Glomerular endothelial cell (primary cell): ENCODE measurements at places on chromosomes 11 and 22. TPM values are rescaled to one million over a fixed set of nuclear protein-coding genes. Genes with fewer than 3 reads are reported as not detected.

GRCh38 chr11:12161137-12161536 is 50.7 kb downstream of the MICAL2 start:
- no peak for DNase-seq

DNA sequence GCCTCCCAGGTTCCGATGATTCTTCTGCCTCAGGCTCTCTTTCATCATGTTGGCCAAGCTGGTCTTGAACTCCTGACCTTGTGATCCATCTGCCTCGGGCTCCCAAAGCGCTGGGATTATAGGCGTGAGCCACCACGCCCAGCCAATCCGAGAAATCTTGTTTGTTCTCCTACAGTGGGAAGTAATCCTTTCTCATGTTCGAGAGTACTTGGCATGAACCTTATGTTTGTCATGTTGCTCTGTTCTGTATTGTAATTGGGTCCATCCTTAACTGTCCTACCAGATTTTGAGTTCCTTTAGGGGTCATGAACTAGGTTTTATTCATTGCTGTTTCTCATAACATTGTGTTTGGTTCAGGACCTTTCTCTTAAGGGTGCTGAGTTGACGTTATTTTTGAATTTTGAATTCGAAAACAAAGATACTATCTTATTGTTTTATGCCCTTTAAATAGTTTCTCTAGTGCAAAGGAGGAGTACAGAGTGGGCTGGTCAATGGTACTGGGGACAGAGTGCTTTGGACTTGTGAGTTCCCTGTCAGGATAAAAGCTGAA is 113.4 kb upstream of the RRM1 start:
- DNase-seq = no peak

GRCh38 chr11:64925536-64926436 is 1.3 kb downstream of the PPP2R5B start:
- DNase-seq = no peak

DNA sequence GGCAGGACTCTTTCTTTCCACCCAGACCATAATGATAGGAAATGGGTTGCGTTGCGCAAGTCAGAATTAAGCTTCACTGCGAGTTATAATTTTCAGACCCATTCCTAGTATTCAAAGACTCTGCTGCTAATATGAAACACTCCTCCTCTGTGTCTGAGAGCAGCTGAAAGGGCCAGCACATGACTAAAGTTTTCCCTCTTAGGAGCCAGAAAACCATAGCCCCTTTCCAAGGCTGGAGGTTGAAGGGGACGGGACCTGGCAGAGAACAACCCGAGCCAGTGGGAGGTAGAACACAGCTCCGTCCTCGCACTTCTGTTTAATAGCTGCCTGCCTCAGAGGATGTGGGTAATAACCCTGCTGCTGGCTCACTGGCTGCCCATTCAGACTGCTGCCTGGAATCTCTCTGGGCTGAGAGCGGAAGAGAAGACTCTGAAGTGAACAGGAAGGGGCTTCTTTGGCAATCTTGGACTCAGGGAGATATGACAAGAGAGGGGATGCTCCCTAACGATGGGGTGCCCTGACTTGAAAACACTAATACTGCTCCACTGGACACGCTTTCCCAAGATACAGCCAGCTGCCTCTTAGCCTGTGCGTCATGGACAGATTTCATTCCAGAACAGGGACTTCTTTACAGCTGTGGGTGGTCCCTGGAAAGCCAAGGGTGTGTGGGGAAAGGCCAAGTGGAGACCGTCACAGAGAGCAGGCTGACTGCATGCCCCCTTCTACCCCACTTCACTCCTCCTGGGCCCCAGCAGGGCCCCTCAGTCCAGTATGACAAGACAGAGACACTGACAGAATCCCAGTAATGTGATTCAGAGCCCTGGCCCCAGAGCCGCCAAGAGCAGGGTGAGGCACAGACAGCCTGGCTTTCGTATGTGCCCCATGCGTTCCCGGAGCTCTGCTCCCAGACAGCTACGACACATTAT is 156.9 kb downstream of the FEZ1 start:
- no peak for DNase-seq

DNA sequence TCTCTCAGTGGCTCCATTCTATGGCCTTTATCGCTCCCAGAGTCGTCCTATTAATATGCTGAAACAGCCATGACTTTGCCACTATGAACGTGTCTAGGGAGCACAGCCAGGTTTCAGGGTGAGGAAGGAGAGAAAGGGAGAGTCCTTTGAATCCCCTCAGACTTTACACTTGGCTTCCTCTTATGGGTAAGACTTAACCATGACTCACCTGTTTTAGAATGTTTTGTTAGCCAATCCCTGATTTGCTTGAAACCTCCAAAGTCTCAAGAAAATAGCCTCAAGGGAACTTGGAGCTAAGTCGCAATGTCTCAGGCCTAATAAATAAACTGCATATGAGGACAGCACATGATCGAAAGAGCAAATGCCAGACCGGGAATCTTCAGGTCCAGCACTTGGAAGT is 131.2 kb upstream of the RCN1 start:
- DNase-seq = no peak

DNA sequence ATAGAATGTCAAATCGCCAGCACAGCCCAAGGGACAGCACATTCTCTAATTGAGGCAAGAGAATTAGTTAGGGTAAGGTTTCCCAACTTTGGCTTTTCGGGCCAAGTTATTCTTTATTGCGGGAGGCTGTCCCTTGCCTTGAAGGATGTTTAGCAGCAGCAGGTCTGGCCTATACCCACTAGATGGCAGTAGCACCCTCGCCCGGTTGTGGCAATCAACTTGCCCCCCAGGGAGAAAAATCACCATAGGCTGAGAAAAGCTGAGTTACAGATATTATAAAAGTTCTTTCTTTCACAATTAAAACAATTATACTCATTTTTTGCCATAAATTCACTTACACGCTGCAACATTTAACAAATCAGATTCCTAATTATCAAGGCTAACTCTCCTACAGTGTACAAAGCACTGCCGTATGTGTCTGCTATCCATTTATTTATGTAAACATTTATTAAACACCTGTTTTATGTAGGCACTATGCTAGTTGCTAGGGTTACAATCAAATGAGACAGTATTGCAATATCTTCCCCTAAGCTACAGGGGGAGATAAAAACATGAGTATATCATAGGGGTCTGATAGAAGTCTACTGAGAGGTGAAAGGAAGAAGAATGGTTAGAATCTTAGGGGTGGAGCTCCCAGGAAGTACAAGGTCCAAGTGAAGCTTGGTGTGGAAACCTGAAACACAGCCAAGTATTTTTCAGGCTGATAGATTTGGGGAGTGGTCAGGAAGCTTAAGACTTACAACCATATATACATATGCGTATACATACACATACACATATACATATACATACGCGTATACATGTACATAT is 452.3 kb downstream of the RAB38 start:
- DNase-seq = no peak

GRCh38 chr22:32728291-32728690 is 73.2 kb upstream of the TIMP3 start:
- no peak for DNase-seq

DNA sequence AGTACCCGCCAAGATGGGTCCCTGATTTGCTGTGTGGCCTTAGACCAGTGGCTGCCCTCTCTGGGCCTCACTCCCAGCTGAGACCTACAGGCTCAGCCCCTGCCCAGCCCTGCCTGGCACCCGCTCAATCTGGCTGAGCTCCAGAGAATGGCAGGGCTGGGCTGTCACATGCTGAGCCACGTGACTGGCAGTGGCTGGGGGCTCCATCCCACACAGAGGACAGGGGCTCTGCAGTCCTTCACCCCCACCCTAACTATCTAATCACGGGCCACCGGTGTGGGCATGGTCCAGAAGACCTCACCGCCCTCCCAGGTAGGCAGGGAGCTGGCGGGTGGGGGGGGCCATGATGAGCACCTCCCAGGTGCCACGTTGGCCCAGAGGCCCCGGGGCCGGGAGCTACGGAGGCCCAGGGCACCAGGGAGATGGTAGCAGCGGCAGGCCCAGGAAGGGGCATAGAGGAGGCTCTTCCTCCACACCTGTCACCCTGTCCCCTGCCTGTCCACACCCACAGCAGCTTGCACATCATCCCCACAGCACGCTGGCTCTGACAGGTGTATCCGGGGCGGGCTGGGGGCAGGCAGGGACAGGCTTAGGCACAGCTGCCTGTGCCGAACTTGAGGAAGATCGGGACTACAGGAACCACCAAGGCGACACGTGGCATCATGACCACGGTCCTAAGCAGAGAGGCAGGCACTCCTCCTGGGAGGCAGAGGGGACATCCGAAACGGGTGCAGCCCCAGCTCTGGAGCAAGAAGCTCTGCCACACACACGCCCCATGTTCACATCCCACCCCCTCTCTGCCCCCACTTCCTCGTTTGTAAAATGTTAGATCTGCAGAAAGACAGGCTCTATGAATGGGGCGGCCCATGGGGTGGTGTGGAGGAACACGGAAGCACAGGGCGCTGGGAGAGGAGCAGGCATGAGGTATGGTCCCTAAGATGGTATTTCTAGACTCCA is 1.5 kb upstream of the ALDH3B1 start:
- no peak for DNase-seq

GRCh38 chr11:69451289-69451688 is 30.2 kb upstream of the LINC01488 start:
- DNase-seq = no peak

PHLDB1 gene
- 111 and 156 TPM in 2 replicates for total RNA-seq

CCDC188 gene
- total RNA-seq = 15.4 and 17.3 TPM in 2 replicates

STARD10 gene
- 22.7 and 37.3 TPM in 2 replicates for total RNA-seq

DNA sequence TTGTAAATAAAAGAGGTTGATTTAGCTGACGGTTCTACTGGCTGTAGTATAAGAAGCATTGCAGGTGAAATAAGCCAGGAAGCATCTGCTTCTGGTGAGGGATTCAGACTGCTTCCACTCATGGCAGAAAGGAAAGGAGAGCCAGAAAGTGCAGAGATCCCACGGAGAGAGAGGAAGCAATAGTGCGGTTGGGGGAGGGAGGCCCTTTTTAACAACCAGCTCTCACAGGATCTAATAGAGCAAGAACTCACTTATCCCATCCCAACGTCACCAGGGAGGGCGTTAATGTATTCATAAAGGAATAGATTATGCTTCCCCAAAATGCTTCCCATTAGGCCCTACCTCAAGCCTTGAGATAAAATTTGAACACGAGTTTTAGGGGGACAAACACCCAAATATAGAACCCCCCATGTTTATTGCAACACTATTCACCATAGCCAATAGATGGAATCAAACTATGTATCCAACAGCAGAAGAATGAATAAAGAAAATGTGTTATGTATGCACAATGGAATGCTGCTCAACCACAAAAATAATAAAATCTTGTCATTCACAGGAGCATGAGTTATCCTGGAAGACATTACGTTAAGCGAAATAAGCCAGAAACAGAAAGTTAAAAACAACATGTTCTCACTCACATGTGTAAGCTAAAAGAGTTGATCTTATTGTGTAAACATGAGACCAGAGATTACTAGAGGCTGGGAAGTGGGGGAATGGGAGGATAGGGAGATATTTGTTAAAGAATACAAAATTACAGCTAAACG is 908.3 kb upstream of the ANO3 start:
- no peak for DNase-seq

DNA sequence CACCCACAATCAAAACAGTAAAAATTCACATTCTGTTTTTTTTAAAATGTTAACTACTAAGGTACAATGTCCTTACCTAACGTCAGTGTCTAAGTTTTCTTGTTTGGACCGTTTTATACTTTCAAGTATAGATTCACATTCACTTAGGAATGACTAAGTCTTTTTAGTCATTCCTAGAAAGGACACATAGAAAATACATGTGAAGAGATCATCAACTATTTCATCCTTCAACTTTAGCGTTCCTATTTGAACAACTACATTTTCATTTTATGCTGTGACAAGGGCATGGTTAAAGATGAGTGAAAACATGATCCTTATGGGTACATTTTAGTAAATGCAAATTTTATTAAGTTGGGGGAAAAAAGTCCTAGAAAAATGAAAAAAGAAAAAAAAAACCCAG is 62.8 kb downstream of the DDX10 start:
- DNase-seq = no peak

BRSK2 gene
- 0.15 and 0.93 TPM in 2 replicates for total RNA-seq

DNA sequence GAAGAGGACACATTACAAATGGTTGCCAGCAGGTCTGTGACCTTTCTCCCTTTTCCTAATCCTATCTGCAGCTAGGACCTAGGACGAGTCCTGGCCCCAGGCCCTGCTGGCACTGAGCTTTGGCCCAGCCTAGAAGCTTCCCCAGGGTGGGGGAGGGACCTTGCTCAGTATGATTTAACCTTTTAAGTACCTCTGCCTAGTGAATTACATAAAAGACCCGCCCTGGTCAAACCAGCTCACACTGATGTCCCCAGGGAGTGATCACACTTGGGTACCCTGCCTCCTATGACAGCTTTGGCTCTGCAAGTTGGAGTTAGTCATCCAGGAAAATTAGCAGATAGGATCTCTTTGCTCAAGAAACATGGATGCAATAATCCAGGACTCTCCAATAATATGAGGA is 21.9 kb downstream of the ASCC2 start:
- no peak for DNase-seq

MS4A6E gene
- total RNA-seq = not detected in 2 replicates

P2RY6 gene
- 1.1 TPM in 1 of 2 replicates, not detected in the other for total RNA-seq

GRCh38 chr22:42743501-42743991 is 22.9 kb upstream of the A4GALT start:
- DNase-seq = no peak

DNA sequence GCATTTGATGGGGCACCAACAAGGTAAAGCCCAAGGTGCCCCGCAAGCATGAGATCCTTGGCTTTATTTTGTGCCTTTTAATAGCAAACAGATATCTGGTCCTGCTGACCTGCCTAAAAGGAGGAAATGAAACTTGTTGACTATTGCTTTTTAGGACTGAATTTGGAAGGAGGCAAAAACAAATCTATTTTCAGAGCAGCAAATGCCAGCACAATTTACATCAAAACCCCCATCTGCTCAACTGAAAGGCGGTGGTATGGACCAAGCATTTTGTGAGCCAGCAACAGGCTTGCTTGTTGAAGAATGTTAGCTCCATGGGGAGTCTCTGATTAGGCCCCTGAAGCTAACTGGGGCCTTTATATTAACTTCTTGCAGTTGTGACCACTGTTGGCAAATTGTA is 192.6 kb upstream of the E2F8 start:
- no peak for DNase-seq

- DNase-seq = no peak
Measured at GRCh38 chr22:19513823-19514222, 10.4 kb downstream of the CLDN5 start.

DNA sequence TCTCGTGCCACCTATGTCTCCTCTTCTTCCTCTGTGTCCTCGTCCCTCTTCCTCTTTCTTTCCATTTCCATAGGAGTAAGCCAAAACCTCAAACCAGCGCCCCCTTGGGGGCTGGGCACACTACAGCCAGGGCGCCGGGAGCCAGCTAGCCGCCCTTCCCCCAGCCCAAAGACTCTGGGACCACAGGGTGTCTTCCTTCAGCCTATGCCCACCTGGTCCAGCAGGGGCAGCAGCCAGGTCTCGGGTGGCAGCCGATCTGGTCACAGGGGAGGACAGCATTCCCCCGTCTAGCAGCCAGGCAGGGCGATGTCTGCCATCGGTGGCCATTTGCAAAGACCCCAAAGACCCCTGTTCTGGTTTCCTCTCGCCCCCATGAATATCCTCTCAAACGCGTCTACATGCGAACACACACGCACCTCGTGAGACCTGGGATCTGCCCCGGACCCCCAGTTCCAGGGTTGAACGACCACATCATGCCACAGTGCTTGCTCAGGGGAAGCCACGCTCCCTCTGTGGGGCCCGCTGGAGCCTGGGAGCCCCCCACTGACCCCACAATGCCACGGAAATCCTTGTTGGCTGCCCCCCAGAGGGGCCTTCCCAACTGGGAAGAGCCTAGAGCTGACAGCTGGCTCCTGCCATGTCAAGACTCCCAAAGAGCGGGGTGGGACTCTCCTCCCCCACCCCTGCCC is 546.0 kb upstream of the CCDC179 start:
- DNase-seq = no peak

PRAME gene
- 0.15 TPM in 1 of 2 replicates, not detected in the other for total RNA-seq
